ENCODE measurements at places on chromosomes 3 and 15.

DNA sequence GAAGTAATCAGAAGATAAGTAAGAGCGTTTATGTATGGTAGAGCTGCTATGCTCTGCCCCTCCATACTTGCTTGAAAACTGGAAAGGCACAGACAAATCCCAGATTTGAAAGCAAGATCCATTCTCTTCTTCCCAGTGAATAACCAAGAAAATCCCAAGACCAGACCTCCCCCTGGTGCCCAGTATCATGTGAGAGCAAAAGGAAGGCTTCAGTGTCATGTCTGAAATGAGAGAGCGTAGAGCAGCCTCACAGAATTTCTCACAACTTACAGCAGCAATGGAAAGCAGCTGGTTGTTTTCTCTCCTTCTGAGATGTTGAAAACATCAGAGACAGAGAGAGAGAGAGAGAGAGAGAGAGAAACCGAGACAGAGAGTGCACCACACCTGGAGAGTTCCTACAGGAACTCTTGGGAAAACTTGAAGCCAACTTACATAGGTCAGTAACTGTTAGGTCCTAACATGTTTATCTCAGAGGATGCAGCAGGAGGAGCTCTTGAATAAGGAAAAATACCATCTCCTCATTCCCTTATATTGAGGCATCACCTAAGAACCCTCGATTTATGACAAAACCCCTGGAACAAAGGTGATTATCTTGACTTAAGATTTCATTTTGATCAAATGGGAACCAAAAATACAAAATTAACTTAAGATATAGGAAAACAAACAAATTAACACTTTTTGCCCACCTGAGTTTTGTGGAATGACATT, 273.3 kb downstream of the NSUN3 start:
- no peak for DNase-seq

DNA sequence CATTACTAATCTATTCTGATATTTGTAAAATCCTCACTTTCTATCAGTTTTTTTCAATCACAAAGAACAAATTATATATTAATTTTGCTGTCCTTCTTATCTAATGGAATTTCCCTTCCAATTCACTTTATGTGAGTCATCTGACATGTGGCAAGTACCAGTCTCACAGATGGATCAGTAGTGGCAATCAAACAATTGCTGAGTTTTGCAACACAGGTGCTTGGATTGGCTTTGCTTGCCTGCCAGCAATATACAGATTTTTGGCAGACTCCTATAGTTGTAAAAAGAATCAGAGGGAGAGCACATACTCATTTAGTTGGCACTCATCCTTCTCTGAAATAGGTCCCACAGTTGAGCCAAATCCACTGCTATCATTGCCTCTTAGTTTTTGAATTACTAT, 83.7 kb downstream of the BCHE start:
- DNase-seq: no peak

DNA sequence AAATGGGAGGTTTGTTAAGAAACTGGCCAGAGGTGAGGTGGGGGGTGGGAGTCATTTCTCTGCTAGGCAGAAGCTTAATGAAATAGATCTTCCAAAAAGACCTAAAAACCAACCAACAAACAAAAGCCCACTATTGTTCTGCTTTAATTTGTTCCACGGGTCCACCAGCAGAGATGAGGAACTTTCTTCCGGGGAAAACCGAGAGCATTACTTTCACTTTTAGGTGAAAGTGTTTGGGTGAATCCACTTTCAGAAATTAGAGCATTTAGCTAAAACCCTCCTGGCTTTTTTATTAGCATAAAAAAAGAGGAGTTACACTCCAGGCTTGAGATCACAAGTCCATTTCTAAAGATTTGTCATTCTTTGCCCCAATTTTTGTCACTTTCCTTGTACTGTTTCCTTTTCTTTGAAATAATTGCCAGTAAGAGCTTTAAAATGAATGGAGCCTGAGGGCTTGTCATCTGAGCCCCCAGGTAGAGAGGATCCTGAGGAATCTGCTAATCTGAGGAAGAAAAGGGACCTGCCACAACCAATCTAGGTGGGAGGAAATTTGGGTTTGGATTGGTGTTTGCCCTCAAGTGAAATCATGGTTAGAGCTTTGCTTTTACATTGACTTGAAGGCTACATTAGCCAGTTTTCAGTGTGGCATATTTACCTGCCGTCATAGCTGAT, 667.6 kb downstream of the NAALADL2 start:
- no peak for DNase-seq

DNA sequence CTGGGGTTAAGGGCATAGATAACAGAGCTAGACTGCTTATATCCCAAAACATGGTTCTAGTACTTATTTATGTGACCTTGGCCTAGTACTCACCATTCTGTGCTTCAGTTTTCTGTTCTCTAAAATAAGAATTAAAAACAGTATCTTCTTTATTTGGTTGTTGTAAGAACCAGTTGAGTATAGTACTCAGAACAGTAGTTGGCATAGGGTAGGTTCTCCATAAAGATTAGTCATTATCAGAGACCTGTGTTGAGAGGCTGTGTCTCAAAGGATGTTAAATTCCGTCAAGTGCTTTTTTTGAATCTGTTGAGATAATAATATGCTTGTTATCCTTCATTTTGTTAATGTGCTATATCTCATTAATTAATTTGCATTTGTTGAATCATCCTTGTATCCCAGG, 47.4 kb upstream of the OSTN start:
- DNase-seq: no peak

- DNase-seq: no peak
Measured at GRCh38 chr15:36798794-36799193, 219.4 kb downstream of the CDIN1 start.

GRCh38 chr3:54225841-54226528, 103.6 kb downstream of the CACNA2D3 start:
- no peak for DNase-seq

DNA sequence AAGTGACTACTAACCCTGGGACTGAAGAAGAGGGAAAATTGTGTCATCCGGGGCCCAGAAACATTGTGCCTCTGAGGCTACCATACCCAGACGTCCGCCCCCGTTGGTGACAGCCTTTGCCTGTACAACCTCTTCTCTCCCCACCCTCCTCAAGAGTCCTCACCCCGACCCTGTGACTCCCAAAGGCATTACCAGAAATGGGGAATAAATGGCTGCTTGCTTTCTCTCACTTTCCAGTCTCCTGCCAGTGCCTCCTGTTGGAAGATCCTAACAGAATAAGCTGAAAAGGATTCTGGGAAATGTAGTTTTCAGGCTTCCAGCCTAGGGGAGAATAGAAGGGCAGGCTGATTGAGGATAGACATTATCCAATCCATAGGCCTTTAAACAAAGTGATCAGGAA, 30.8 kb upstream of the SLC25A36 start:
- DNase-seq: no peak
